ENCODE measurements at places on chromosomes 2 and 18.

DNA sequence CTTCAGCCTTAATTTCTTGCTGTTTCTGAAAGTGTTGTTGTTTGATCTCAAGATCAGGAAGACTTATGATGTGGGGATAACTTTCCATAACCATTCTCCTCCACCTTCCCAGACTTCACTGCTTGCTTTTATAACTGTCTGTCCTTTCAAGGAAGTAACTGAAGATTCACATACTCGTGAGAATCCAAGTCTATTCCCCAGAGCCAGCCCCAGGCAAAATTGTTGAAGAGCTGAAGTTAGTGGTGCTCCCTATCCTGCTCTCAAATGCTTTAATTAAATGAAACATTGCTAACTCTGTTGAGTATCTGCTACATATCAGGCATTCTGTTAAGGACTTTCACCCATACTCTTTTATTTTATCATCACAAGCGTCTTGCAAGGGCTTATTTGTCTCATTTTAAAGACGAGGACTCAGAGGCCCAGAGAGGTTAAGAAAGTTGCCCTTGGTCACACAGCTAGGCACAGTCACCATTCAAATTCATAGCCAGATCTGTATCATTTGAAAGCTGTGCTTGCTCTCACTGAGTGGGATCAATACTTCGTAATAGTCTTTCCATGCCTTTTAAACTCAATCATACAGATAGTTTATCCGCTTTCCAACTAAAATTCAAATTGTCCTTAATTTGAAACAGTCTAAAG lies 189.8 kb upstream of the TCF4 start:
- DNase-seq, result no peak

DNA sequence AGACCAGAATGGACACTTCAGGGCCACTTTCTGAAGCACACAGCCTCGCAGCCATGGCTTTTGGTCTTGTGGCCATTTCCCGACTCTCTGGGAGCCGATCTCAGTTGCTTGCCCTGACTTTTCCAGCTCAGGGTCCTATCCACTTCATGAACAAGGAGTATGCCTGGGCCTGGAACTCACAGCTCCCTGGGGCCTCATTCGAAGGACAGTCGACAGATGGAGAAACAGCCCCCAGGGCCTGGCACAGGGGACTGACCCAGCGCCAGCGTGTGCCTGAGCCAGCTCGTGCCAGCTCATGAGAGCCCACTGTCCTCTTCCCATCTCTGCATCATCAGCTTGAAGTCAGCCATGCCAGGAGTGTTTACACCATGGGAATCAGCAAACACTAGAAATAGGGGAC lies 134.6 kb upstream of the GPC1 start:
- DNase-seq, result no peak

DNA sequence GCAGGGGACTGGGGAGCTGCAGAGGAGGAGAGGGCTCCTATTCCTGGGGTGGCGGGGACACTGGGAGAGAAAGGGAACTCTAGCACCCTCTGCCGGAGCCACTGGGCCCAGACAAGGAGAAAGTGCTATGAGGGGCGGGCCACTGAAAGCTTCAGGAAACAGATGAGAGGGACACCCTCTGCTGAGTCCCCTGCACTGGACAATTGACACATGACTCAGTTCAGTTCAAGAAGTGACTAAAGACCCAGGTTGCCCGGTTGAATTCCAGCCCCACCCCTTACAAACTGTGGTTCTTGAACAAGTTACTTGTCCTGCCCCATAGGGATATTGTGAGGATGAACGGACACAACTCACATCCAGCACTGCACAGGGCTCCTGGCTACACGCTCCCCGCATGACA lies 5.0 kb downstream of the RUFY4 start:
- DNase-seq, result no peak

- DNase-seq, result no peak
Observed at GRCh38 chr2:28395334-28396061, 2.8 kb downstream of the FOSL2 start.

GRCh38 chr18:76231402-76231801 lies 263.6 kb downstream of the ZNF516 start:
- no peak for DNase-seq

Measured in Panc1 (cell line).